ENCODE measurements at places on chromosomes 1 and 21.

- DNase-seq, result no peak
These were observed 1.3 kb downstream of the TOR1AIP2 start for GRCh38 chr1:179876300-179876715.

DNA sequence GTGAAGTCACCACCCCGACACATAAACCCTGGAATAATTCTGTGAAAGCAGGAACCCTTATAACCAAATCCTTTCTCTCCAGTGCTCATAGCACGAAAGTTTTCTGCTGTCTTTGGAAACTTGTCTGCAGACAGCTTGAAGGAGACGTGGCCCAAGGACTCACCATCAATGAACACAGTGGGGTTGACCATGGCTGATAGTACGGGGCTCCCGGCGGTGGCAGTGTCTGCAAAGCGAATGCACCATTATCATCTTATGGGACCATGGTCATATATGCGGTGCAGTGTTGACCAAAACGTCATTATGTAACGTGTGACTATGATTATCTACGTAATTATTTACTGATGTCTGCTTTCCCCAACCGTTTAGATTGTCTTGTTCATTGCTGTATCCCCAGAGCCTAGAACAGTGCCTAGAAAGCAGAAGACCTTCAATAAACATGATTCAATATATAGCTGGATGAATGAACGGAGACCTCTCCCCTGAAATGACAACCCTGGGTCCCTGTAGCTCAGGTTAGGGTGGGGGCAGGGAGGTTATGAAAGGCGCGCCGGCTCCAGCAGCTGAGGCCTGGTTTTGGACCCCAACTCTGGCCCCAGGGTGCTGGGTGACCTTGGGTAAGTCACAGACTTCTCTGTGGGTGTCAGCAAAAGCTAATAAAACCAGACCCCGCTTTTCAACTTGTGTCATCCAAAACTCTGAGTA is 128.4 kb upstream of the ZBTB40 start:
- no peak for DNase-seq

GRCh38 chr1:204174958-204175357 is 8.8 kb upstream of the REN start:
- DNase-seq, result no peak

- DNase-seq, result no peak
These were observed 23.4 kb downstream of the GTF2B start for GRCh38 chr1:88867743-88868521.

- no peak for DNase-seq
These were observed 3.6 kb upstream of the MXRA8 start for GRCh38 chr1:1361982-1362423.

DNA sequence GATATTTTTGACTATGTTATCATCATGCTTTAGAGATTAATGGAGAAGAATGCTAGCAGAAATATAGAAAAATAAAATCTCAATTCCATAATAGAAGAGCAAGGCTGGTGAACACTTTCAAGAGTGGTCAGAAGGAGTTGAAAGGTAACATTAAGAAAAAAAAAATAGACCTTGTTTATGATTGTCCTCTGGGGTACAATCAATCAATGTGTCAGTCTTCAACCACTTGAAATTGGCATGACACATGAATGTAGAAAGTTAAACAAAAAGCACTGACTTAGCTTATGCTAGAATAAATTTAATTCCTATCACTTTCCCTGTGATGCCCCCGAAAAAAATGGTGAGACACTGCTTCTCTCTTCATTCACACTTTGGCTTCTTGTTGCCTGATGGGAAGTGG is 750.3 kb upstream of the ADGRL2 start:
- no peak for DNase-seq

DNA sequence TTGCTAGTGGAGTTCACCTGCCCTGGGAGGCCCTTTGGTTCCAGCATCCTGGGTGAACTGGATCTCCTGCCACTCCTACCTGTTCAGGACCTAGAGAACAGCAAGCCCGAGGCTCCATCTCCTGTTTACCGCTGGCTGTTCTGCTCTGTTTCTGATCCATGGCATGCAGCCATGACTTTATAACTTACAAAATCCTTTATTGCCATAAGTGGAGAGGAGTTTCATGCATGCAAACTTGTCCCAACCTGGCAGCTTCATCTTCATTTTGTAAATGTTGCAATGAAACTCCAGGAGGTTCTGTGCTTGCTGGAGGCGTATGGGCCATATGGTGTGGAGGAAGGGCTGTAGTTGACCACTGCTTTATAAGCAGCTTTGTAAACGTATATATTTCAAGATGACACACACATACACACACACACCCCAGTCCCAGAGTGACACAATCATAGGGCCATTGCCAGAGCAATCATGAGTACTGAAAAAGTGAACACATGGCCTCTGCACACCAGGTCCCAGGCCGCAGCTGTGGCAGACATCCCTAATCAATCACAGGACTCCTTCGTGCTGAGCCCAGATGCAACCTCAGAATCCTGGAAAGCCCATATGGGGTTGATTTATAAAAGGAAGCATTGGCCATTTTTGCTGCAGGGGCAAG is 69.0 kb downstream of the UBIAD1 start:
- DNase-seq, result no peak

- no peak for DNase-seq
These were observed 54.7 kb upstream of the CTPS1 start for GRCh38 chr1:40924767-40925166.

Measured in stimulated activated CD4-positive, alpha-beta T cell treated with anti-CD3 and anti-CD28 coated beads, Interleukin-4, amount 100 ng/mL, for 4 hours (primary cell).